ENCODE measurements at places on chromosomes 4 and X.

GRCh38 chrX:8049827-8050226 is 121.2 kb downstream of the VCX2 start:
- no peak for DNase-seq

DNA sequence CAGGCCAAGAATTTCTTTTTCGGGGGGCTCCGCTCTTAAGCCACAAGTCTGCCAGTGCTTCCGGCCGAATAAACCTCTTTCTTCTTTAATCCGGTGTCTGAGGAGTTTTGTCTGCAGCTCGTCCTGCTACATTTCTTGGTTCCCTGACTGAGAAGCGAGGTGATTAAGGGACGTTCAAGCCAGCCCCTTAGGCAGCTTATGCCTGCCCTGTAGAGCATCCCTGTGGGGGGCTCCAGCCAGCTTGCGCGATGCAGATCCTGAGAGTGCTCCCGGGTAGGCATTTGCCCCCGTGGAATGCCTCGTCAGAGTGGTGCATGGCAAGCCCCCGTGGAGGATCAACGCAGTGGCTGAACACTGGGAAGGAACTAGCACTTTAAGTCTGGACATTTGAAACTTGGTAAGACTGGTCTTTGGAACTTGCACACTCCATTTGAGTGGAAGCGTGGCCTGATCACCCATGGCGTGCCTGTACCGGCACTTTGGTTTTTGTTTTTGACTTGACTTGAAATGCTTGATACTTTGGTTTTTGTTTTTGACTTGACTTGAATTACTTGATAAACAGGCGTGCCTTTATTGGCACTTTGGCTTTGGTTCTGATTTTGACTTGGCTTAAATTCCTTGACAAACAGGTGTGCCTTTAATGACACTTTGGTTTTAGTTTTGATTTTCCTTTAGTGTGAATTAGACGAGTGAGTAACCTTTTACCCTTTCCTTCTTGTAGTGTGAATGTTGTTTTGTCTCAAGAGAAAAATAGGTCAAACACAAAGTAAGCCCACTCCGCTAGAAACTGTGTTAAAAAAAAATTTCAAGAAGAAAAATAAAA is 6.1 kb downstream of the ACOX3 start:
- DNase-seq: no peak

GRCh38 chr4:39354254-39354552 is 12.0 kb downstream of the RFC1 start:
- no peak for DNase-seq

GRCh38 chr4:82909326-82909725 is 8.8 kb downstream of the THAP9 start:
- DNase-seq: no peak

GRCh38 chrX:17046478-17047097 is 100.1 kb downstream of the REPS2 start:
- peak; percentile 20 for DNase-seq

Data from CD4-positive, alpha-beta T cell treated with Interleukin-1 beta for 1 hour (primary cell).